ENCODE measurements at places on chromosomes 12 and 14.

DNA sequence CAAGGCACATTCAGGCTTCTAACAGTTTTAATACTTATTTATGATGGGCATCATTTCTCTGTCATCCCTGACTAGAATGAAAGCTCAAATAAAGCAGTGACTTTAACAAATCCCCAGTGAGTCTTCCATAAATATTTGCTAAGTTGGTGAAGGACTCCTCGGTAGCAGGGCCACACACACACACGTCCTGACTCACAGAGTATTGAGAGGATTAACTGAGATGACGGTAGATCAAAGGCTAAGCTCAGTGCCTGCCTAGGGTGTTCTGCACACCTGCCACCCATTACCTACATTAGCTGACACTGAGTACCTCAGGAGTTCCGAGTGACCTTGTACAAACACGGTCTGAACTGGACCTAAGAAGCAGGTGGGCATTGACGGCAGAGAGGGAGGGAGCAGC, 197.3 kb upstream of the SFSWAP start:
- no peak for DNase-seq

- DNase-seq = no peak
Measured at GRCh38 chr14:31122098-31122611, 85.4 kb downstream of the HECTD1 start.

- DNase-seq = no peak
Measured at GRCh38 chr12:113831016-113831415, 135.1 kb downstream of the RBM19 start.

- no peak for DNase-seq
Measured at GRCh38 chr12:96985515-96986362, 78.7 kb downstream of the NEDD1 start.

- DNase-seq = peak; percentile 32
Measured at GRCh38 chr12:76029982-76030340, 1.6 kb downstream of the PHLDA1 start.

DNA sequence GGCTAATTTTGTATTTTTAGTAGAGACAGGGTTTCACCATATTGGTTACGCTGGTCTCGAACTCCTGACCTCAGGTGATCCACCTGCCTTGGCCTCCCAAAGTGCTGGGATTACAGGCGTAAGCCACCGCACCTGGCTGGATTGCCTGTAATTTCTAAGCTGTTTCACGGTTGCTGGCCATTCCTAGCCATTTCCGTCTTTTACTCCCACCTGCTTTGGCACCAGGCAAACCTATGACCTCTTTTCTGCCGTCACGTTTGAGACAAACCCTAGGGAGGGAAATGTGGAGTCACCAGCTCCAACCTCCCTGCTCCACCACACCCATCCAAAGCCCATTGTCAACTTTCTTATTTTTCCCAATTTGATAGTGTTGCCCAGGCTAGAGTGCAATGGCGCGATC, 1.2 kb downstream of the GPR132 start:
- DNase-seq = no peak

- DNase-seq = peak; percentile 12
Measured at GRCh38 chr12:76144245-76144549, 59.7 kb upstream of the NAP1L1 start.

DNA sequence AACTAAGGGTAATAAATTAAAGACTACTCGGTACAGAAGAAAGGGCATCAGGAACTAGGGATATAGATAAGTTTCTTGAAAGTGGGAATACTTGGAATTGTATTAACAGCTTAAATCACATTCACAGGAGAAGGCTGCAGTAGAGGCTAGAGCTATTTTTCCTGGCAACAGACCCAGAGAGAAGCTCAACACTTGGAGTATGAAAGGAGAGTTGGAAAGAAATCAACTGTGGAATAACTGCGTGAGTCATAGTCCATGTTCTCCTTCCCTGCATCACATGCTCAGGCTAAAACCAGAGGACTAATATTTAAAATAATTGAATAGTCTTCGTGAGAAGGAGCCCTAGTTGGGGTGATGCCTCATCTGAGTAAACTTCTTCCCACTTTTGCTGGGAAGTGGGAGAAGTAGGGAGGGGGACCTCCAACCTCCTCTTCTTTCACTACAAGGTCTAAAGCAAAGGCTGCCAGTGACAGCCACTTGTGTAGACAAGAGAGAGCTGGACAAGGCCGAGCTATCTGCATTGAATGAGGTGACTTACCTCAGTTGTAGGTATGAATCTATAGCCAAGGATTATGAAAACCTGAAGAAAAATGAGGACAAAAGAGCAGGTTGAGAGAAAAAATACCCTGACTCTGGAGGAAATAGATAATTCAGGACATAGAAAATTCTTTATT, 32.7 kb downstream of the DYRK2 start:
- peak; percentile 67 for DNase-seq

GRCh38 chr14:98952593-98953350, 319.2 kb downstream of the BCL11B start:
- DNase-seq = no peak

- no peak for DNase-seq
Measured at GRCh38 chr12:80860928-80861327, 76.8 kb downstream of the LIN7A start.

GRCh38 chr12:7241404-7242005, 52.0 kb downstream of the PEX5 start:
- DNase-seq = no peak

DNA sequence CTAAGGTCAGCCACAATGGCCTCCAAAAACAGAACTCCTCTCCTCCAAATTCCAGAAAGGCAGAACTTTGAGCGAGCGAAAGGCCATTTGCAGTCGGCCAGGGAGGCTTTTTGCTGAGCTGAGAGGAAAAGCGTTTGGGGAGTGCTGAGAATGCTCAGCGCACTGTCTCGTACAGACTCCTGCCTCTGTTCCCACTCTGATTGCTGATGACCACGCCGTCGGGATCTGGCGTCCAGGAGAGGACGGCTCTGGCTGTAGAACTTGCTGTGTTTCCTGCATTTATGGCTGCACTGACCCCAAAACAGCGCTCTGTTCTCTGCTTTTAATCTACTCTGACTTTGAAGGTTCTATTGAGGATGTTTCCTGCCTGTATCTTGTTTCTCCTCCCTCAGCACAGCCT, 82.4 kb upstream of the WSCD2 start:
- DNase-seq = no peak

- DNase-seq = no peak
Measured at GRCh38 chr12:41527062-41527461, 338.9 kb downstream of the PDZRN4 start.

DNA sequence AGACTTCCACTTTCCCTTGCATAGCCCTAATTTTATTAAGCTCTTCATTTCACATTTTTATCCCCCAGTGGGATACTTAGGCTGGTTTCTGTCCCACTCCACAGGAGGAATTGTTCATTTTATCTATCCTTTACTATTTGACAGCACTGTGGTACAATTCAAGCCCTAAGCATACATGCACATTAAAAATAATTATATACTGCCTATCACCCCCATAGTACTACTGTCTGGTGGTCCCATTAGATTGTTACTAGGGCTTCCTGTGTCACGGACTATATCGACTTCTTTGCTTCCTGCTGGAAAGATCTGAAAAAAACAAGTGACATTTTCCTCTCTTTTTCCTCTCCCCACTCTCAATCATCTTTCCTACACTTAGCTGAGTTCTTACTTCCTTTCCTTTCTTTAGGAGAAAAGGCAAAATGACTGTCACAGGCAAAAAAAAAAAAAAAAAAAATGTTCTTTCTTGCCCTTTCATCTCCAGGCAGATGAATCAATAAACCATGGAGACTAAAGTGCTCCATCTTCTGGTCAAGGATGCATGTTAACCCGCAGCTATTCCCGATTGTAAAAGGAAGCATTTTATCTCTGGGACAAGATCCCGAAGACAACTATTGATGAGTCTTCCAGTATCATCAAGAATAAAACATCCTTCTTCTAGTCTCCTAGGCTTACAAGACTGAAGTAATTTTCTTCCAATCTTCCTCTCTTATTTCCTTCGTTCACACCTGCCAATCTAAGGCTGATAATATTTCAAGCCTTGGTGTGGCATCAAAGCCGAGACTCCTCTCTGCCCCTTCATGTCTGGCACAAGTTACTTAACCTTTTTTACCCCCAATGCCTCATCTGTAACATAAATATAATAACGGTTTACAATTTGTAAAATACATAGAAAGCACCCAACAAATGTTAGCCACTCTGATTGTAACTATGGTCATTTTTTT, 94.4 kb upstream of the PLEKHG7 start:
- DNase-seq = peak; percentile 8

DNA sequence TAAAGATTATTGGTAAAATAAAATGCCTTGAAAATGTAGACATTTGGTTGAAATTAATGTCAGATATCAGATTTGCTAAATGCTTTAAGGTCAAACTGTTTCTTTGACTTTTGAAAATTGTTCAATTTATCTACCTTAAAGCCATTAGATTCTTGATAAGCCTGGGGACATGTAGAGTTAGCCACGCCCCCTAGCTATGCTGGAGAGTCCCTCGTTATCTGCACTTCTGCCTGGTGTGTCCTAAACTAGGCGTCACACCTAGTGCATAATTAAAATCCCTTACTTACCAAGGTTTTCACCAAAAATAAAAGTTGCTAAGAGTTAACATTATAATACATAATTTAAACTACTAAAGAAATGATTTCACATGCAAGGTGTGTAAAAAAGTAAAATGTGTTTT, 79.5 kb downstream of the EGLN3 start:
- no peak for DNase-seq

DNA sequence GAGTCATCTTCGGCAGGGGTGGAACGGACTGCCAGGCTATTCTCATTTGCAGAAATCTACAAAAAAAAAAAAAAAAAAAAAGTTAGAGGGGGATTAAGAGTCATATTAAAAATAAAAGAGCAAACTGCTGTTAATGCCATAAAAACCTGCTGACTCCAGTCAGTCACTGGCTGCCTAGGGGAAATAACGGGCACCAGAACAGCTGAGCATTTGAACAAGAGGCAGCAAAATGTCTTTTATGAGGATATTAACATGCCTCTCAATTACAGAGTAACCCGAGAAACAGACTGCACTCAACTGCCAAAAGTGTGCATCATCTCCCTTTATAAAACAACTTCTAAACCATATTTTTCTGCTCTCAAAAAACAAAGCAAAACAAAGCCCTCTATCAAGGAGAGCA, 28.7 kb upstream of the CERS5 start:
- DNase-seq = no peak

- DNase-seq = no peak
Measured at GRCh38 chr14:101117543-101117942, 214.0 kb upstream of the RTL1 start.

GRCh38 chr14:105861985-105862465, 335.6 kb downstream of the TMEM121 start:
- no peak for DNase-seq

DNA sequence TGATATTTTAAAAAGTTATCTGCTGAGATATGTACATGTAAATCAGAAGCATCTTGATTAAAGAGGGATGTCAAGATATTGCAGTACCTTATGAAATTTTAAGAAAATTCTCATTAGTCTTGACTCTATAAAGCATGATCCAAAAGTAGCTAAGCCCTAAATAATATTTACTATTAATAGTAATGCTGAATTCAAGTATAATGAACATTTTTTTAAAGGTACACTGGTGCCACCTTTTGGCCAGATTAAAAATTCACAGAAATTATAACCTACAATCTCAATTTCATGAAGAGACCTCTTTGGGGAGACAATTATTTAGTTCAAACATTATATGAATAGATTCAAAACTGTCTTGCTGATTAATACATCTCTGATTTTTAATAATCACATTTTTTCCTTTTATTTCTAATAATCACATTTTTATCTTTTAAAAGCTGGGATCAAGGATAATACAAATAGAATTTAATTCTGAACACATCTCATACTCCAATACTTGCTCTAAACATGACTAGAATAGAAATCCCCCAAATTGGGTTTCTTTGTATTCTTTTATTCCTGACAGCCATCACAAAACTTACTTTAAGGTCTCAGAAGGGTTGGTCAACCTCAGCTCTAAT, 13.4 kb downstream of the AKAP5 start:
- DNase-seq = peak; percentile 15

DNA sequence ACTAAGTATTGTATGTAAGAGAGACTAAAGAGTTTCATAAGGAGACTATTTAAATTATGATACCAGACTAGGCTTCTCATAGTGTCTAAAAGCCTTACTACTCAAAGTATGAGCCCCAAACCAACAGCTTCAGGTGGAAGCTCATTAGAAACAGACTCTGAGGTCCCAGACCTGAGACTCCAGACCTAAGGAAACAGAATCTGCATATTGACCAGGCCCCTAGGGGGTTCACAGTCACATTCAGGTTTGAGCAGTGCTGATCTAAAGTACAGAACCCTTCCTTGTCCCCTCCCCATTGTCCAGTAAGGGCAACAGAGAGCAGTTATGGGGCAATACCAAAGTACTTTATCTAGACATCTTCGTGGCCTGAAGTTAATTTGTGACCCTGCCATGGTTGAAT, 87.7 kb downstream of the SSPN start:
- no peak for DNase-seq

- DNase-seq = peak; percentile 60
Measured at GRCh38 chr14:62162998-62163589, 400.9 kb downstream of the SNAPC1 start.

GRCh38 chr12:69167648-69168165, 71.7 kb upstream of the CPSF6 start:
- no peak for DNase-seq

DNA sequence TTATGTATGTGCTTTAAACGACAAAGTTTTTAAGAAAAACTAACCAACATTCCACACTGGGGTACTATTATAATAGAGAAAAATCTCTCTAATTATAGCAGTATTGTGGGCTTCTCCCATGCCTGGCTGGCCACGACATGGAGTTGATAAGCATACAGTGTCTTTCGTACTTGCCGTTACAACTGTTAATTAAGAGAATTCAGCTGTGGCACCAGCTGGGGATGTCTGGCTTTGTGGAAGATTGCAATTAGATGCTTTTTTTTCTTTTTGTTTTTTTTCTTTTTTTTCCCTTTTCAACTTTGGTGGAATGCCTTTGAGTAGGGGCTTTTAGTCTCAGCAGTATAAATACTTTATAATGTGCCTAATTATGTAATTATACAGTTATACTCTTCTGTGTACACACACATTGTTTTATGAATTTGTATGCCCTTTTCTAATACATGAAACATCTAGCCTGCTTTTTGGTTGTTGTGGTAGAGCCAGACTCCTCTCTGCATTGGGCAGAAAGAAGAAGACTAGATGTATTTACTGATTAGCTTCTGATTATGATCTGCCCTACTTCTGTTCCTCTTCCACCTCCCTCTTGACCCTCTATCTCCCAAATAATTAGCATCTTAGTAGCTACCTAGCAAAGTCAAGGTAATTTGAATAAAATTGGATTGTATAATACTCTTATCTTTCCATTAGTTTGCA, 76.4 kb downstream of the SUSD6 start:
- DNase-seq = no peak

GRCh38 chr12:89859508-89860220, 151.0 kb upstream of the ATP2B1 start:
- DNase-seq = no peak
